ENCODE measurements at places on chromosomes 7 and 10.

DNA sequence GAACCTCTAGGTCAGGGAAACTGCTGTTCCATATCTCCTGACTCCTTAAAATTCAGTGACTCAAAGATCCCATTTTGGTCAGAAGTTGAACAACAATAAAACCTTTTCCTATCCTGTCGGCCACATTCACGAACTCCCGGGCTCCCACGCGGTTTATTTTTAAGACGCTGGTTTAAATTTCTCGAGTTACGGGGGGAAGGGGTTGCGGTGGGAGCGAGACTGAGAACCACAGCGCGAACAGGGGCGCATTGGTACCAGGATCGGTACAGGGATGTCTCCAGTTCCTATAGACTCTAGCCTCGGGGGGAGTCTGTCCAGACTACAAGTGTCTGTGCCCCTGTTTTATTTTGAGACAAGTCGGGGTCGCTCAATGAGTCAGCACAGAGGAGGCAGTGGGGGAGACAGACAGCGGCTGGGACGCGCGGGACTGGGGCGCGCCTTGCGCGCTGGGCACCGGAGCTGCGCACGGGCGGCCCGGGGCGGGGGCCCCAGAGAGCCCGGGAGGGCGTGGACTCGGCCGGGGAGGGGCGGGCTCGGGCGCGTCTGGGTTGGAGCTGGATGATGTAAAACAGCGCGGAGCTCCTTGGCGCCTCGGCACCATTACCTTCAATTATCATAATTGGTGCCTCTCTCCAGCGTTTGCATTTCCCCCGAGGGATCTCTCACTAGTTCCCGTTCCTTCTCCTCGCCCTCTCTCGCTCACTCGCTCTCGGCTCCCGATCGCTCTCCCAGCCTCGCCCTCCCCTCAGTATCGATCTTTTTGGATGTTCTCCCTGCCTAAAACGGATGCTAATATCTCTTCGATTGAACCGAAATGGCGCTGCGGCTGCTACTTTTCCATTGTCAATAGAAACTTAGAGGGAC, 8.7 kb upstream of the BAMBI start:
- peak; percentile 48 for DNase-seq

GRCh38 chr7:30988351-30989005, 24.7 kb downstream of the GHRHR start:
- DNase-seq, result no peak

DNA sequence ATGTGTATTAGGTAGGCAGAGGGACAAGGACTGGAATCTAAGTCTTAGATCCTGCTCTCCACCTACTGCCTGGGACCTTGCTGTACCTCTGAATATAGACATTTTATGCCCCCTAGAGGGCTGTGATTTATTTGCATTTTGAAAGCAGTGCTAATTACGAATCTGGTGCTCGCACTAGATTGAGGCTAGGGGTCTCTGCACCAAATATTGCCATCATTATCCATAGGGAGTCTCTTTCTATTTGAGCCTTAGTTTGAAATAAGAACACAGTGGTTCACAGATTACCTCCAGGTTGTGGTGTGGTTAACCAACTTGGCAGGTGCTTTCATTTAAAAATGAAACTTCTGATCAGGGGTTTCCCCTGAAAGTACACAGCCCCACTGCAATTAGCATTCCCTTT, 41.8 kb downstream of the CNNM1 start:
- DNase-seq, result no peak

- DNase-seq, result no peak
Measured at GRCh38 chr10:123746942-123747341, 80.8 kb downstream of the GPR26 start.

- DNase-seq, result no peak
Measured at GRCh38 chr7:20005081-20005480, 212.1 kb downstream of the MACC1 start.

GRCh38 chr7:124667312-124668153, 98.1 kb downstream of the GPR37 start:
- no peak for DNase-seq

DNA sequence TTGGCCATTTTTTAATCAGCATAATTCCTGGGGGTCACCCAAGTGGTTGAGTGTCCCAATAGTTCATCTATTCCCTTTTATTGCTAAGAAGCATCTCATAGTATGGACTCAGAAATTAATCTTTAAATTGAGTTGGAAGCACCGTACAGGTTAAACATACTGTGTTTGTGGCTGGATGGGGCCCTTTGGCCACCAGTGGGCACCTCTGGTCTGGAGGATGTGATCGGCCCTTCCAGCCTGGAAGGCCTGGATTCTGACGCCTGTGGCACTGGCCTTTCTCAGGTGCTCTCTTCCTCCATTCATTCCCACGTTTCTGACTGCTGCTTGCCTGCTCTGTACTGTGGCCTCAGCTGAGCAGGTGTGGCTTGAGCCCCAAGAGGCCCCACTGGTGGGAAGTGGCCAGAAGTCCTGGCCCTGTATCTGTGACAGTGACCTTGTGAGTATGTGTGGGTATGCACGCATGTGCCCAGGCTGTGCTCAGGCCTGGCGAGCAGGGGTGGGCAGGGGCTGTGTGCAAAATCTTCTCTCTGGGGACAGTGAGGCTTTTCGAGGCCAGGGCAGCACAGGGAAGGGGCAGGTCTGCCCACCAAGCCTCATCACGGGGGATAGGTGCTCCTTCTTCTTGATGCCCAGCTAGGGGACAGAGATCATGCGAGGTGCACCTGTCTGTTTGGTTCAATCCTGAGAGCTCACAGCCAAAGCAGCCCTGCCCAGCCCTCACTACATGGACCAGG, 30.1 kb downstream of the LDB3 start:
- no peak for DNase-seq

GRCh38 chr7:149196151-149196704, 882 bp downstream of the ZNF282 start:
- peak; percentile 29 for DNase-seq

DNA sequence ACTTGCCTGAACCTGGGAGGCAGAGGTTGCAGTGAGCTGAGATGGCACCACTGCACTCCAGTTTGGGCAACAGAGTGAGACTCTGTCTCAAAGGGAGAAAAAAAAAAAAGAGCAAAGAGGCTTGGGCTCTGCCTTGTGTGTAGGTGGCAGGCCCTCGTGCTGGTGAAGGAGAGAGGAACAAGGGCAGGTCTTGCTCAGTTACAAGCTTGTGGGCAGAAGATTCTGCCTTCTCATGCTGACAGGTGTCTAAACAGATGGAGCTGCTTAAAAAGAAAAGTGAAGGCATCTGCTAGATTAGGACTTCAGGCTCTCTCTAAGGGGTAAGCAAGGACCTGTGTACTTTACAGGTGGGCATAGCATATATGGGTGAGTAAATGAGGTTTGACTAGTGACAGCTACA, 65.5 kb upstream of the TRIM8 start:
- no peak for DNase-seq

- DNase-seq, result no peak
Measured at GRCh38 chr7:114988755-114989375, 67.0 kb downstream of the MDFIC start.

DNA sequence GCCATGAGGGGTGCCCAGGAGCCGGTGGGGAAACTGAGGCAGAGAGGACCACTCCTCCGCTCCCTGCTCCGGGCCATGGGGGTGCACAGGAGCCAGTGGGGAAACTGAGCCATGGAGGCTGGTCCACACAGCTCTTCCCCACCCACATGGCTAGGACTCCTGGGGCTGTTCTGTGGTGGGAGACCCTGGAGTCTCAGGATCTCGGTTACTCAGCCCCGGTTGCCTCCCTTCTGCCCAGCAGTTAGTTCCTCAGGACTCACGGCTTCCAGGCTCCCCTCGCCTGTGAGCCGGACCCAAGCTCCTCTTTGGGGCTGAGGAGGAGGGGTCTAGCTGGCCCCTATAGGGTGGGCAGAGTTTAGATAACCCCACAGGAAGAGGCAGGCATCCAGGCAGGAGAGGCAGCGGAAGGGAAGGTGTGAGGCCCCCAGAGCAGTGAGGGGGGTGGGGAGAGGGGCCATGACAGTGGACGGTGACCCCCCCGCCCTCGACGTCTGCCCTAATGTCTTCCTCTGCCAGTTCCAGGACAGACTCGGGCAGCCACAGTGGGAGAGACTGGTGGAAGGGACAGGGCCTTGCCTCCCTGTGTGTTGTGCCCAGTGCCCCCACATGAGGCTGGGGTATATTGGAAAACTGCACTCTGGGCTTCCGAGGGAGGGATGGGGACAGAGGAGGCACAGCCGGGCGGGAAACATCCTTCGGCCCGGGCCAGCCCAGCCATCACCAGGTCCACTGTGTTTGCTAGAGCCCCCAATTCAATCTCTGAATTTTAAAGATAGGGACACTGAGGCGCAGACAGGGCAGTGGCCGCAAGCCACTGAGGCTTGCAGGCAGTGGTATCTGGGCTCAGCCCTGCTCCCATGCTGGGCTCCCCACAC, 4.3 kb downstream of the ELFN1 start:
- DNase-seq, result no peak

DNA sequence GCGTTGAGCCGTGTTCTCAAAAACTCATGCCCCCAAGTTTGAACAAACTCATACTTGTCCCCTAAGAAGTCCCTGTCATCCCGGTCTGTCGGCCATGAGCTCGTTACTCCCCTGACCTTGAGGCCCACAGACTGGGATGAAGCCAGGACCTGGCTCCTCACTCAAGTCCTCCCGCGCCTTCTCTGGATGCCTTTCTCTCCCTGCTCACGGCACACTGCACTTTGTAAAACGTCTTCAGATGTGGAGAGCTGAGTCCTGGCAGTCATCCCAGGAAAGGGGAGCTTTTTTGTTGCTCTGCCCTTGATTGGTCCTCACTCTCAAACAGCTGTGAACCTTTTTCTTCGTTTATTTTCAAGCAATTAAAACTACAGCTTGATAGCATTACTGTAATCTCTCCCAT, 110.8 kb downstream of the JAZF1 start:
- no peak for DNase-seq

GRCh38 chr10:84176351-84176750, 2.8 kb downstream of the GPR15LG start:
- no peak for DNase-seq

- DNase-seq, result no peak
Measured at GRCh38 chr7:26700386-26700785, 164.0 kb downstream of the SKAP2 start.

DNA sequence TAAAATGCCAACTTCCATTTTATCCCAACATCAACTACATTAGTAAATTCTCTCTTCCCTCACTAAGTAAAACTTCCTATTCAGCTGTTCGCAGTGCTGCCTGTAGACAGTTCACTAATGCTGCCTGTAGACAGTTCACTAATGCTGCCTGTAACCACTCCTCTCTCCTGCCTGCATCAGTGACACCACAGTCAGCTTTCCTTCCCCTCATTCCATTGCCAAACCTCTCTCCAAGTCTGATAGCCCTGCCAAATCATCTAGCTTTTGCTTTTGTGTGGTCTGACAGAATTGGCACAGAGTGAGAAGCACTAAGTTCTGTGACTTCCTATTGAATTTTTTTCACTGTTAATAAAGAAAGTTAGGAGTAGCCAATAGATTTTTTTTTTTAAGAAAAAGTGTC, 43.0 kb upstream of the MACC1 start:
- no peak for DNase-seq

GRCh38 chr7:84394219-84394618, 199.6 kb upstream of the SEMA3A start:
- DNase-seq, result no peak

GRCh38 chr7:150567169-150567568, at the start of gene GIMAP4:
Gene GIMAP4, plus strand, starts transcription at chr7:150567390. Its CDS starts 2,512 bp downstream, at chr7:150569902.
- no peak for DNase-seq

DNA sequence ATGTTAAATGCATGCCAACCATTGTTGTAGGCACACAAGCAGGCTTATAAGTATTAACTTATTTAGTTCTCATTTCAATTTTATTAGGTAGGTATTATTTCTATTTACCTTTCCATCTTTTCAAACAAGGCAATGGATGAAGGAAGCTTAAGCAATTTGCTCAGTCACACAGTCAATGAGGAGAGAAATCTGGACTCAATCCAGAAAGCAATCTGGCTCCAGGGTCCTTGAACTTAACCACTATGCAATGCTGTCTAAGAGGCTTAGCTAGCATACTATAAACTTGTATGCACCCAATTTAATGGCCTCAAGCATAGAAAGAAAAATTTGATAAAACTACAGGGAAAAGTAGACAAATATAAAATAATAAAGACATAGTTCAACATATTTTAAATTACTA, 88.6 kb downstream of the VWDE start:
- DNase-seq, result no peak

DNA sequence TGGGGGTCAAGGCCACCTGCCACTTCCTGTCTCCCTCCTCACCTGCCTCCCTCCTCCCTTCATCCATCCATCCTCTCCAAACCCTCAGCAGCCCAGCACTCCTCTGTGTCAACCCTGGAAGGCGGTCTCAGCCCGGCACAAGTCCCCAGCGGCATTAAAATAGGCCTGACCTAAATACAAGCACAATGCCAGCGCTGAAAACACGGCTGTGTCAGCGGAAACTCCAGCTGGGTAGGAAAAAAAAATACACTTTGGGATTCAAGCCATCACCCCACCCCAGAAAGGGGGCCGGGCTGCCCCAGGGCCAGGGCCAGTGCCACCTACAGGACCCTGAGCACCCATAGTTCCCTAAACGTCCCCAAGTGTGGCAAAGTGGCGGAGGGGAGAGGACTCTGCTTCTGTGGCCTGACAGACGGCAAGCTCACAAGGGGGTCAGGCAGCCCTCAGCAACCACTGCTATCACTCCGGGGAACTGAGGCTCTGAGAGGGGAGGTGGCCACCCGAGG, 22.7 kb upstream of the GTF2IRD1 start:
- no peak for DNase-seq

DNA sequence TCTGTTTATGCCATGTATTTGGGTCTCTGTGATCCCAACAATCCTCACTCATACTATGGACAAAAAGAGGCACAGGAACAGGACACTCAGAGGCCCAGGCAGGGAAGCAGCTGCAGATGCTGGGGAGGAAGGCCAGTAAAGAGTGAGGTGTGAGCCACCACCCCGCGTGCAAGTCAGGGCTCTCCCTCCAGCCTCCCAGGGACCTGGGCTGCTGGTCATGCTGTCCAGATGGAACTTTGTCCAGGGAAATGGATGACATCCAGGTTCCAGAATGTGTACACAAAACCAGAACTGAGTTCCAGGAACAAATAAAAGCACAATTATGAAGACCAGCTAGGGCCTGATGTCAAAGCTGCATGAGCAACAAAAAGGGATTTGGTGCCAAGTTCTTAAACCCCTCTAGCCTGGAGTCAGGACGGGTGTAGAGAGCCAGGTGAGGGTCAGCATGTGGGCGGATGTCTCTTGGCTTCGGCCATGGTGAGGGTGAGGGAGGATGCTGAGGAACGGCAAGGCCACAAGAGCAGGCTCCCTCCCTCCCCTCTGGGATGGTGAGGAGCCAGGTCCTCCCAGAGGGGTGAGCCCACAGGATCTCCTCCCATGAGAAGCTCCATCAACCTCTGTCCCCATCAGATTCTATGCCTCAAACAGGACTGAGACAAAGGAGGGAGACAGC, 739.7 kb downstream of the PARD3 start:
- no peak for DNase-seq

- no peak for DNase-seq
Measured at GRCh38 chr10:3081383-3081981, 14.1 kb downstream of the PFKP start.

- no peak for DNase-seq
Measured at GRCh38 chr7:158310924-158311666, 276.5 kb downstream of the PTPRN2 start.

Data from activated naive CD4-positive, alpha-beta T cell treated with anti-CD3 and anti-CD28 coated beads, Interleukin-2, amount 50 U/mL, for 16 hours (primary cell).